ENCODE measurements at places on chromosomes 6 and 20.

DNA sequence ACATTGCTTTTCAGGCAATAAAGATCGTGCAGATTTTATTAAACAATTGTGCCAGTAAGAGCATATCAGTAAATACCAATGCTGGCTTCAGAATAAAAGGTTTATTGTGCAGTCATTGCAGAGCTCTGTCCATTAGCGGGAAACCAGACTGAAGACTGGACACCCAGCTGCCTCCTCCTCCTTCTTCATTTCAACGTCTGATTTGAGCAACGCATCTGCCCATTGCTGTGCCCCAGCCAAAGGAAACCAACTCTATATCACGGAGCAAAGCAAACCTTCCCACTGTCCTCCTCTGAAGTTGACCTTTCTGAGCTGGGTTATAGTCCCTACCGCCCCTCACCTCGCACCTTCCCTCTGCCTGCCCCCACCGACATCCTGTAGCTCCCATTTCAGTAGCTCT, 80.8 kb downstream of the SLC22A23 start:
- no peak for DNase-seq

GRCh38 chr6:143535189-143535614, 23.7 kb upstream of the FUCA2 start:
- no peak for DNase-seq

DNA sequence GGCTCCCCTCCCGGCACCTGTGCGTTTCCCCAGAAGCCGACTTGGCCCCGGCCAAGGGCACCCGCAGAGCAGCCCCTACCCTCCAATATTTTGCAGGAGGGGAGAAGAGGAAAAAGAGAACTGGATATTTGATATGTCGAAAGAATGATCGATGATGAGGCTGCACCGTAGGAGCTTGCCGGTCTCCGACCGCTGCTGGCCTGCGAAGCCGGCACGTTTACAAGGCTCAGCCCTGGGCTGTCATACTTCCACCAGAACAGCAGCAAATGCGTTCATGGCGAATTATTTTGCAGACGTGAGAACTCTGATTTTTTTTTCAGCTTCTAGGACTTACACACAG, 296.7 kb downstream of the TFAP2C start:
- DNase-seq, result no peak

- DNase-seq, result no peak
Observed at GRCh38 chr20:52789716-52790115, 182.4 kb upstream of the TSHZ2 start.

DNA sequence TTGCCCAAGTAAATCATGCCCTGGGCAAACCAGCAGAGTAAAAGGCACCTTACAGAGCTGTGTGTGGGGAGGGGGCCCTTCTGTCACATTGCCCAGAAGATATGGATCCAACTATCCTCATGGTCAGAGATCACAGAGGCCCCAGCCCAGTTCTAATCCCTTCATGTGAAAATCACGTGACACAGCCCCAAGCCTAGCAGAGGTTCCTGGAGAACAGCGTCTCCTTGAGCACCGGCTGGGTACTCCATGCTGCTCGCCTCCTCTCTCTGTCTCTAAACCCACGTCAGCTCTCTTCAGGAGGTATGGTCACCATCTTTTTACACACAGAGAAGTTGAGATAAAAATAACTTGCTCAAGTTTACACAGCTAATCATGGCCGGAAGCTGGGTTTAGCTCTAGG, 230.2 kb downstream of the ANKRD60 start:
- no peak for DNase-seq

GRCh38 chr20:10475225-10475624, 40.1 kb downstream of the SLX4IP start:
- DNase-seq, result no peak

GRCh38 chr20:40630099-40630498, 58.9 kb downstream of the MAFB start:
- DNase-seq, result no peak

Data from NCI-H226 (cell line).